ENCODE measurements at places on chromosomes 5 and 9.

DNA sequence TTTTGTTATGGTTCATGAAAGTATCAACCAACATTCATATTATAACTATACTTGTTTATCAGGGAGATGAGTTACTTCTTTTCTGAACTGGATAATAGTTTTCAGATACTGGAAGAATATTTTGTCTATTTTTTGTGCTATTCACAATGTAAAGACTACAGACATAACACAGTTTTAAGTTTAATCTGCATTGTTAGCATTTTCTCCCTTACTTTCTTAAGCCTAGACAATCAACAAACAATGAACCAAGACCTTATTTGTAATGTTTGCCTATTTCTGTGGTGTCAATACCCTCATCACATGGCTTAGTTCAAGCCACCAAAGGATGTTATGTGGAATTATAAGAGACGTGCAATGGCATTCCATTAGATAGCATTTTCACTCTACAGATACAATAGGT is 119.5 kb downstream of the CAVIN4 start:
- no peak for DNase-seq

- no peak for DNase-seq
These were observed 7.5 kb downstream of the RPS14 start for GRCh38 chr5:150441813-150442698.

DNA sequence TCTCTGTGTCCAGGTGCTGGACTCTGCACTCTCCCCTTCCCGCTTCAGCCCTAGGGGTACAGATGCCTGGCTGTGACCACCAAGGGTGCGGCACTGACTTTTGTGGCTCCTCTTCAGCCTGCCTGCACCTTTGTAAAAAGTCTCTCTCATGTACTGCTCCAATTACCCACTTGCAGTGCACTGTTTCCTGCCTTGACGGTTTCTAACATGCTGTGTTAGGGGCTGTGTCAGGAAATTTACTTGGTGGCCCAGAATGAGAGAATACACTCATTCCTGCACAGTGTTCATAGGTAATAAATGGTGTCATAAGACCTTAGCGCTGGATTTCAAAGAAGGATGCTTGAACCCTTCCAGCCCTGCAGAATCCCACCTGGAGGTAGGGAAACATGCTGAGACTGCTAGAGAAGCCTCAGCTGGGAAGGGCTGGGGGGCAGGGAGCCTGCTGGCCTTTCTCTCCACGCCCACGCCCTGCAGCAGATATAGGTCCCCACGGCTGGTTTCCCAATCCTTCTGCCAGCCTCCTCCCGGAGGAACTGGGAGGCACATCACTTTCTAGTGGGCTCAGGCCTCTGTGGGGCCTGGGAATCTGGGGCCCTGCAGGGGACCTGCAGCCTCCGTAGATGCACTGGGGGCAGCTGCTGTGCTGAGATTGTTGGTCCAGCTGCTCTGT is 17.6 kb upstream of the HRH2 start:
- no peak for DNase-seq

DNA sequence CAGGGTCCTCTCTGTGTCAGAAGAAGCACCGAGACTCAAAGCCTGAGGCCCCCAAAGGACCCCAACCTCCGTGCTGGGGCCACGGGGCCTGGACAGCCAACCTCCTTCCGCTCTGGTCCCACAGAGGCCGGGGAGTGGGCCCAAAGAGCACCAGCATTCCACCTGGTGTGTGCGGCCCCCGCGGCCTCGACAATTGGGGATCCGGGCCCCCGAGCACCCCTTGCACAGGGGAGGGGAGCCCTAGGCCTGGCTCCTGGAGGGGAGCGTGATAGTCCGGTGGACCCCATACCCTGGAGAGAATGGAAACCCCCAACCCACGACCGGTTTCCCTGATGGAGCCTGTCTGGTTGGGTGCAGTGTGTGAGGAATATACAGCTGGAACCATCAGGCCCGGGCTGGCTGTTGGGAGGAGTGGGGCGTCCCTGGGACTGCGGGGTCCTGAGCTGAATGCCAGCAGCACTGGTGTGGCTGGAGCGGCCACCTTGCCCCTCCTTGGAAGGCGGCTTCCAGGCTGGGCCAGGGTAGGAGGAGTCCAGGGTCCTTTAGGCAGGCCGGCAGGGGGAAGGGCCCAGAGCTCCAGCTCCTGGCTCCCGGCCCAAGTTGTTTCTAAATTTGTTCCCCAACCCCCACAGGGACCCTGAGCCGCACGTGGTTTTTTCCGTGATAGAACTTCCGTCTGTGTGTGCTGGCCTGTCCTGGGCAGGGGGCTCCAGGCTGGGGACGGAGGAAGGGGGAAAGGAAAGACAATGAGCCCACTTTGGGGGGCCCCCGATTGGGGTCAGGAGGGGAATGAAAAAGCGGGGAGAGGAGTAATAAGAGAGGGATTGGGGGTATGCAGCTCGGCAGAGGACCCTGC is 825 bp upstream of the TOR4A start:
- DNase-seq, result no peak
